ENCODE measurements at places on chromosomes 16 and 17.

DNA sequence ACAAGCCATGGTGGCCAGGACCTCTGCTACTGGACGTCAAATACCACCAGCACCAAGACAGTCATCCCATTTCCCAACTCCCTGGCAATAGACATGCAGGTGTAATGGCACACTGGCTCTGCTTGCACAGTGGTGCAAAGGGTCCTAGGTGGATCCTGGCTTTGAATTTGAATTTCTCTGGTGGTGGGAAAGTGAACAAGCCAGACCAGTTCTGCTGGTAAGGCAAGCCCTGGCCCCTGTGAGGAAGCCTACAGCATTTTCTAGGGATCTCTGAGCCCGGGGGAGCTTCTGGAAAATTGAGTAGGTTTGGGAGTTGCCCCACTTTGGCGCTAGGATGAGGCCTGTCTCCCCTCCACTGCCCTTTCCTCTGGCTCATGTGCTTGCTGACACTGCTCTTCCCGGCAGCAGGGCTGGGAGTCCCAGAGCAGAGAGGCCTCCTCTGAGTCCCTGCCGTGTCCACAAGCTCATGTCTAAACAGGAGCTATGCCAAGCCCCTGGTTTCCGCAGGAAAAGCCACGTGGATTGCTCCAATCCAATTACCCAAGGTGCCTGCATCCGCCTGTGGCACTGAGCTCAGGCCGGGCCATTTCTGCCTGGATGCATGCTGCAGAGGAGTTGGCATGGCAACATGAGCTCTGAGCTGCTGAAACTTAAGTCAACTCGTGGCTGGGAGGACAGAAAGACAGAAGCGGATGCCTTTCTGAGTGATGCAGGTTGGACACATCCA is 67.0 kb downstream of the PRMT7 start:
- DNase-seq = no peak

GRCh38 chr16:77406680-77407079 is 28.2 kb downstream of the ADAMTS18 start:
- DNase-seq = no peak

GRCh38 chr17:4645642-4646041 is 4.2 kb upstream of the ALOX15 start:
- DNase-seq = no peak

DNA sequence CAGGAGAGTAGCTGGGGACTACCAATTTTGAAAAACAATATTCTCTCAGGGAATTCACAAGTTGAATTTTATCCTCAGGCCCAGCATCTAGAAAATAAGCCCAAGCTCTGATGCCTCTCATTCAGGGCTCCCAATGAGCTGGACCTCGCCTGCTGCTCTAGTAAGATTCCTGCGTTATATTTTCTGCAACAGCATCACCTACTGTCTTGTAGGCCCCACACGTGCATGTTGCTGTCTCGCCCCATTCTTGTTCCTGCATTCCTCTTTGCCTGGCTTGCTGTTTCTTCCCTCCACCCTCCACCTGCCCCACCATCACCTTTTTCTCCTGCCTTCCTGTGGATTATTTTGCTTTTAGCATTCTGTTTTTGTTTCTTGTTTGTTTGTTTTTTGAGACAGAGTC is 8.3 kb upstream of the ST6GALNAC2 start:
- DNase-seq = no peak

All from GM18507 (cell line).